ENCODE measurements at places on chromosomes 7 and 10. TPM values are rescaled to one million over a fixed set of nuclear protein-coding genes. Genes with fewer than 3 reads are reported as not detected.

DIP2C gene
- 13.2 TPM for polyA plus RNA-seq

LMTK2 gene
- polyA plus RNA-seq, result 9.5 TPM

GPER1 gene
- polyA plus RNA-seq, result not detected

GHRHR gene
- not detected for polyA plus RNA-seq

CHN2 gene
- polyA plus RNA-seq, result 20.8 TPM

FAM237B gene
- polyA plus RNA-seq, result not detected

PANK1 gene
- polyA plus RNA-seq, result 2.2 TPM

All from Purkinje cell (primary cell).